D341Med (cell line): ENCODE measurements at places on chromosomes 13 and 19.
A peak's percentile ranks its signal among the peaks of the same experiment; 100 is the strongest.

- no peak for DNase-seq
Observed at GRCh38 chr19:55071129-55071502, 4.6 kb upstream of the EPS8L1 start.

DNA sequence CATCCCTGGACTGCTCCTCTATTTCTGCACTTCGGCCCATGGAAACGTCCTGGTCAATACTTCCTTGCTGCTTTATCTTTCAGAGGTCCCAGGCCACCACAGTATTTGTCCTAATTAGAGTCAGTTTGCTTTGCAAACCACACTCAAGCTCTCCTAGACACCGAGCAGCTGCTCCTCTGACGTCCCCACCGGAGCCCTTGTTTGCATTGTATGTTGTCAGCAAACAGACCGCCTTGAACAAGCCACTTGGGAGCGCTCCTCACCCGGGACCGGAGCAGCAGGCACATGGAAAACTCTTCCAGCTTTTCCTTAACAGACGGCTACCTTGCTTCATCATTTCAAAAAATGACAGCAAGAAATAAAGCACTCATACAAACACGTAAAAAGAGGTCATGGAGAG is 51.5 kb upstream of the GTF3A start:
- no peak for DNase-seq

GRCh38 chr19:42428676-42429075 is 1.5 kb upstream of the LIPE start:
- no peak for DNase-seq

- peak; percentile 82 for DNase-seq
Observed at GRCh38 chr19:38685666-38686529, 38.4 kb downstream of the ACTN4 start.

- no peak for DNase-seq
Observed at GRCh38 chr19:18596752-18597157, 8.2 kb downstream of the REX1BD start.

DNA sequence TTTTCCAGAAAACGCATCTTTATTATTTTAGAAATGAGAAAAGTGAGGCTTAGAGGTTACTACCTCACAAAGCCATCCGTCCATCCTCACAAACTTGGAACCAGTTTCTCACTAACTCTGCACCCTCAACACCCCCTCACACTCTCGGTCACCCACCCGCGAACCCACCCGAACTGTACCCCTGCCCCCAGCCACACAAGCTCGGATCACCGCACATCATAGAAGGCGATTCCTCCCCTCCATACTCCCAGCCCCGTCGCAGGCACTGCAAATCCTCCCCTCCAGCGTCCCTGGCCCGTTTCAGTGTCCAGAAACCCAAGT is 238 bp downstream of the ZNF260 start:
- no peak for DNase-seq

DNA sequence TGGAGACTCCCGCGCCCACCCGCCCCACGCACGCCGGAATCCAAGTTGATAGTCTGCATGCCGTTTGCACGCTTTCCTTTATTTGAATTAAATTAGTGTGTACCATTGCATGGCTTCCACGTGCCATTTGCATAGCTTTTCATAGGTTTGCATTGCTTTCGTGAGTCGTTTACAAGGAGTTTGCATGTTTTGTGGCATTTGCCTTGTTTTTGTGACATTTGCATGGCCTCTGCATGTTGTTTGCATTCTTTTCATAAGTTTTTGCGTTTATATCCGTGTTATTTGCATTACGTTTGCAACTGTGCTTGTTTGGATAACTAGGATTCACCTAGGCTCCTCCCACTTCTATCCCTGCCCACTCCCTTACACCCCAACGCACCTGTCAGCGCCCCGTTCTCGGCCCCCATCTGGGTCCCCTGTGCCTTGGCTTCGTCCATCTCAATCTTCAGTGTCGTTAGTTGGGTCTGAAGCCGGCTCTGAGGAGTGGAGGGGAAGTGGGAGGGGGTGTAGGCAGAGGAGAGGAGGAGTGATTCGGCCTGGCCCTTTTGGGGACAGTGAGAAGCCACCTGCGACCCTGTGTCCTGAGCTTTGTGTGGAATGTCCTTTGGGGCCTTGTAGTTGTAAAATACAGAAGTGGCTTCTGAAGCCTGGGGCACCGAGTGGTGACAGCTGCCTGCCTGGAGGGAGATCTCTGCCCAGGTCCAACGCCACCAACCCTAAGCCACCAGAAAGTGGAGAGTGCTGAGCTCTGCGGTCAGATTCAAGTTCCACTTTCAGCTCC is 2.4 kb downstream of the CCDC194 start:
- DNase-seq: no peak

DNA sequence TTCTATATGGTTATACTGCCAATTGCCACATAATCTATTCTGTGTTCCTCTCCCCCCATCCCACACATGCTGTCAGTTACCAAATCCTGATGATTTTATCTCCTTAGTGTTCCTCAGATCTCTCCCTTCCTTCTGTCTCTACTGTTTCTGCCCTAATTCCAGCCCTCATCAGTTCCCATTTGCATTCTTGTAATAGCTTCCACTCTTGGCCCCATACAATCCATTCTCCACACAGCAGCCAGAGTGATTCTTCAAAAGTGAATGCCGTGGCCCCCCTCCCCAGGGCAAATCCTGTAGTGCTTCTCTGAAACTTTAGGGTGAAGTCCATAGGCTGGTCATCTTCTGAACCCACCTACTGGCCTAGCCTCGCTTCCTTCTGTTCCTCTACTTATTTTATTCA is 114.4 kb downstream of the ZAR1L start:
- DNase-seq: no peak

DNA sequence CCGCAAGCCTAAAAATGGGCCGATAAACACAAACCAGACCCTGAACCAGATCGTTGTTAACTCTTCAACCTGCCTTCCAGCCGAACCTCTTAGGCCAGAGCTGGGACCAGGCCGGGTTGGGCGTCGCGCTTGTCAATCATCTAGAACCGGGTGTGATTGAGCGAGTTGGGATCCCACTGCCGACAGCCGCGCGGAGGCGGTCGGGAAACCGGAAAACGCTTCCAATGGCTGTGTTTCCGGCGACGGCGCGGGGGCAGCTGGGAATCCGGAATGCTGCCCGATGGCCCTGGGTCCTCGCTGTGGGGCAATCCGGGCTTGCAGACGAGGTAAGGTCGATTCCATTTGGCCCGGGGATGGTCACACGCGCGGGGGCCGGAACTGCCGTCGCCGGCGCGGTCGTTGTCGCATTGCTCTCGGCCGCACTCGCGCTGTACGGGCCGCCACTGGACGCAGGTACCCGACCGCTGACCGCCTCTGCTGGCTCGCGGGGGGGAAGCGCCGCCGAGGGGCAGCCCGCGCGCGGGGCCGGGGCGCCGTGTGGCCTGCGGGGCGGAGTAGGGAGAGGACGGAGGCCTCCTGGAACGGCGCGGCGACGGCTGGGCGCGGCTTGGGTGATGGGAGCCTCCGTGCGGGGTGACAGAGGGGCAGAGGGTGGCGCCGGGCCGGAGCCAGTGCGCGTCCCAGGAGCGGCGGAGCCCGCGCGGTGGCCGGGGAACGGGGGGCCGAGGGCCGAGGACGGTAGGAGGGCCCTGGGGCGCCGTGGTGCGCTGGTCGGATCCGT is at the start of gene NAXD:
NAXD (plus strand) TSS at position 224 of the 781 bp plus-strand sequence; CDS start at position 281, 57 bp downstream.
- peak; percentile 96 for DNase-seq

GRCh38 chr19:41299755-41300089 is 10.2 kb upstream of the CCDC97 start:
- no peak for DNase-seq
